ENCODE measurements at places on chromosomes 5 and 9.

DNA sequence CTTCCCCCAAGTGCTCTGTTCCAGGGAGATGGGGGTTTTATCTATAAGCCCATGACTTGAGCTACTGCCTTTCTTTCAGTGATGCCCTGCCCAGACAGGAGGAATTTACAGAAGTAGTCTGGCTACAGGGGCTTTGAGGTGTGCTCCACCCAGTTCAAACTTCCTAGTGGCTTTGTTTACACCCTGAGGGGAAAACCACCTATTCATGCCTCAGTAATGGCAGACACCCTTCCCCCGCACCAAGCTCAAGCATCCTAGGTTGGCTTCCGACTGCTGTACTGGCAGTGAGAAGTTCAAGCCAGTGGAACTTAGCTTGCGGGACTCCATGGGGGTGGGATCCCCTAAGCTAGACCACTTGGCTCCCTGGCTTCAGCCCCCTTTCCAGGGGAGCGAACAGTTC, 154.6 kb downstream of the IZUMO3 start:
- no peak for DNase-seq

- no peak for DNase-seq
These were observed 138.8 kb downstream of the PCSK1 start for GRCh38 chr5:96293966-96294883.

- DNase-seq: no peak
These were observed 291.2 kb downstream of the ARHGAP26 start for GRCh38 chr5:143061161-143061945.

GRCh38 chr5:73692166-73692640, 66.2 kb downstream of the ARHGEF28 start:
- DNase-seq: no peak

DNA sequence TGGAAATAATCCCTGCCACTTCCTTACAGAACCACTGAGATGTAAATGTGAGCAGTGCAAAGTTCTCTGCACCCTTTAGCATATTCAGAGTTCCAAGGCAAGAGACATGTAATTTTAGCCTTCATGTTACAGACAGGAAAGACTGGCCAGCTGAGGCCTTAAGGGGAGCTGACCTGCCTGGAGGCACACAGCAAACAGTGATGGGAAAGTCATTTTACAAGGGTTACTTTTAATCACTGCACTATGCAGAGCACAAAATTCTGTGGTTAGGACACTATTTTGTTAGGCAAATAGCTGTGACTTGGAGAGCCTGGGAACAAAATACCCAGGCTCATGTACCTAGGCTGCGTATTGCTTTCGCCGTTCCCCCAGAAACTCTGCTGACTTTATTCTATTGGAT, 30.2 kb upstream of the TNIP1 start:
- no peak for DNase-seq

DNA sequence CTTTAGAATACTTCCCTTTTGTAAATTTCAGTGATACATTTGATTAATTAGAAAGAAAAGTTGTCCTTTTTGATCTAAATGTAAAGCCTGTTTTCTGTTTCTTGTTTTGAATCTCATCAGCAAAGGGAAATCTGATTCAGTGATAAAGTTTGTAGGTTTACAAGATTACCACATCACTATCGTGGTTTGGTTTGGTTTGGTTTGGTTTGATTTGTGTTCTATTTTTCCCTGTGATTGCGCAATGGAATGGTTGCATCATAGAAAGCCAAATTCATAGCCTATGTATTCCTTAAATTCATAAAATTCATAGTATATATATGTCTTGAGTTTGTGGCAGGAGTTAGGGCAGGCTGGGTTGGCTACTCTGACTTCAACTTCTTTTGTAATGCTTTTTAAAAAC, 15.2 kb downstream of the SRFBP1 start:
- no peak for DNase-seq

- no peak for DNase-seq
These were observed 175.1 kb downstream of the HCN1 start for GRCh38 chr5:45521067-45521466.

- DNase-seq: no peak
These were observed 521.6 kb upstream of the ST8SIA4 start for GRCh38 chr5:101424530-101425175.

Measured in activated CD8-positive, alpha-beta memory T cell treated with anti-CD3 and anti-CD28 coated beads for 4 hours (primary cell).